ENCODE measurements at places on chromosomes 3 and 15.

- H3K36me3 ChIP-seq: peaks cover 62% of the 10 kb centered on the region
- H3K27ac ChIP-seq: peak overlapping the region; percentile 87
- H3K4me1 ChIP-seq: peaks cover 87% of the 10 kb centered on the region
Observed at GRCh38 chr15:92915766-92916435, 15.8 kb downstream of the CHD2 start.

GRCh38 chr3:149299938-149300801, 33.3 kb downstream of the TM4SF18 start:
- H3K27ac ChIP-seq: no peak overlapping the region
- no peaks in the 10 kb centered on the region for H3K4me1 ChIP-seq
- no peak overlapping the region for H3K4me3 ChIP-seq
- H3K27me3 ChIP-seq: peaks cover 32% of the 10 kb centered on the region
- no peak for ATAC-seq

GRCh38 chr3:171165983-171166382, 139.5 kb upstream of the SLC2A2 start:
- H3K4me3 ChIP-seq: no peak overlapping the region
- ATAC-seq: peak; percentile 31
- no peak overlapping the region for H3K27ac ChIP-seq
- no peaks in the 10 kb centered on the region for H3K27me3 ChIP-seq
- peaks cover 12% of the 10 kb centered on the region for H3K4me1 ChIP-seq

DNA sequence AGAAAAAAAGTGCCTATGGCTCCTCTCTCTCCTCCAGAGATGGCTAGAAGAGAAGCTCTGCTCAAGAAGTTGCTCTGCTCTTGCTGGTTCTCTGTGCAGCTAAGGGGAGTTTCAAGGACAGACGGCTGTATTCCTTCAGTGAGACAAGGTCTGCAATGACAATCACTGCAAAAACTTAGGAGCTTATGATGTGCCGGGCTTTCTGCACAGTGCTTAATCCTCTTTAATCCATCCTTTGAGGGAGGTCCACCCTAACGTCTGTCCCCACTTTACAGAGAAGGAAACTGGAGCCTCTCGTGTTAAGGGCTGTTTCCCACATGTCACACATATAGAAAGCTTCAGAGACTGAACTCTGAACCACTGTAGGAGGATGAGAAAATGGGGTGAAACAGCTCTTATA, 260.6 kb downstream of the MEX3B start:
- H3K36me3 ChIP-seq: no peaks in the 10 kb centered on the region
- H3K4me1 ChIP-seq: no peaks in the 10 kb centered on the region
- no peak overlapping the region for H3K27ac ChIP-seq
- no peak overlapping the region for H3K4me3 ChIP-seq

GRCh38 chr3:196996454-196997265, 28.0 kb upstream of the PIGZ start:
- no peak for ATAC-seq
- H3K4me3 ChIP-seq: no peak overlapping the region
- no peaks in the 10 kb centered on the region for H3K36me3 ChIP-seq
- H3K27me3 ChIP-seq: no peaks in the 10 kb centered on the region

DNA sequence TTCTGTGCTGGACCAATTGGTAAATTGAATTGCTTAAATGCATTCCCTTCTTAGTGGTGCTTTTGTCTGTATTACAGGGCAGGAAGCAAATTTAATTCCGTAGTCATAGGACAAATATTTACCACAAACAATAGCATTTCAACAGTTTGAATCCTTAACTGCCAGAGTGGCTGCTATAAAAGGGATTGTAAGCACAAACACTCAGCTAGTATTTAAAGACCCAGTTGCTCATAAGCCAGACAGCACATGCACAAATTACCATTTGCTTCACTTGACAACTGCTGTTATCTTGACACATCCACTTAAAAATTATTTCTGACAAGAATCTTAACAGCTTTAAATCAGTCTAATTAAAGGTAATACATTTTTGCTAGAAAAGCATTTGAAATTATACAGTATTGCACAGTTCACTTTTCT, 490.2 kb upstream of the ADAMTS9 start:
- no peak overlapping the region for H3K27ac ChIP-seq
- no peaks in the 10 kb centered on the region for H3K4me1 ChIP-seq

DNA sequence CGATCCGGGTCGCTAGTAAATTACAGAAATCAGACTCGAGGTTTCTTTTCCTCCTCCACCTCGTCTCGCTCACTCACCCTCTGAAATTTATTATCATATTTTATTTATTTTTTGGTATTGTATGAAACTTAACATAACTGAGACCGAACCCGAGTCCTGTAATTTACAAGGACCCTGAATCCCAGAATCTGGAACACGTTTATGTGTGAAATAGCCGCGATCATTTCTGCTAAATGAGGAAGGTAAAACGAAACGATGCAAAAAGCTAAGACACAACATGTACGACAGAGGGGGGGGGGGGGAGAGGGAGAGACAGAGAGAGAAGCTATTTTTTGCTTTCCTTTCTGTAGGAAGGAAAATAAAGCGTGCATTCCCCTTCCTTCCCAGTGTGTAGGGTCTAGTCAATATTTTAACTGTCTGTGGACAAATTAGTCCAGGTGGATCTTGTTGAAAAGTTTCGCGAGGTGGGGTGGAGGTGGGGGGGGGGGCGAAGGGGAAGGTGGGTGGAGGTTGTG, 1.6 kb downstream of the BBX start:
- peaks cover 3% of the 10 kb centered on the region for H3K36me3 ChIP-seq
- H3K27me3 ChIP-seq: no peaks in the 10 kb centered on the region
- H3K4me3 ChIP-seq: peak overlapping the region; percentile 99
- peak overlapping the region; percentile 88 for H3K27ac ChIP-seq
- H3K4me1 ChIP-seq: peaks cover 49% of the 10 kb centered on the region

DNA sequence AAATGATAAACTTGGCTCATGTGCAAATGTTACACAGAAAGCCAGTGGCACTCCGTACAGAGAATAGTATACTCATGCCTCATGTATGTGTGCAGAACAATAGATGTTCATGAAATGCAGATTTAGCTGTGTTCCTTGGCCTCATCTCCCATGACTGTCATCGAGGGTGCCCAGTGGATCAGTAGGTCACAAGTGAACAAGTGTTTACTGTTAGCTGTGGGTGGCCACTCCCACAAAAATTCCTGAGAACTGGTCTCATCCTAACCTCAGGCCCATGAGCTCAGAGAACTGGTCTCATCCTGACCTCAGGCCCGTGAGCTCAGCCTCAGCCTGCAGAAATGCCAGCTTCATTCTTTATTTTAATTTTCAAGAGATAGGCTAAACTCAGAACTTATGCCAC, 124.1 kb downstream of the GADL1 start:
- no peaks in the 10 kb centered on the region for H3K36me3 ChIP-seq
- H3K4me3 ChIP-seq: no peak overlapping the region
- peaks cover 6% of the 10 kb centered on the region for H3K4me1 ChIP-seq
- ATAC-seq: no peak
- peaks cover 20% of the 10 kb centered on the region for H3K27me3 ChIP-seq

- no peak for ATAC-seq
- no peak overlapping the region for H3K27ac ChIP-seq
- H3K27me3 ChIP-seq: no peaks in the 10 kb centered on the region
- H3K4me3 ChIP-seq: no peak overlapping the region
- peaks cover 6% of the 10 kb centered on the region for H3K4me1 ChIP-seq
Observed at GRCh38 chr3:186640473-186640818, 247 bp downstream of the FETUB start.

GRCh38 chr3:94246171-94246570, 183.3 kb downstream of the NSUN3 start:
- no peaks in the 10 kb centered on the region for H3K36me3 ChIP-seq
- H3K27me3 ChIP-seq: peaks cover 10% of the 10 kb centered on the region
- no peaks in the 10 kb centered on the region for H3K4me1 ChIP-seq
- H3K27ac ChIP-seq: no peak overlapping the region
- ATAC-seq: no peak

GRCh38 chr15:82871358-82871757, 61.9 kb downstream of the WHAMM start:
- H3K27me3 ChIP-seq: no peaks in the 10 kb centered on the region
- H3K4me3 ChIP-seq: no peak overlapping the region
- H3K27ac ChIP-seq: peak overlapping the region; percentile 1
- H3K4me1 ChIP-seq: peaks cover 23% of the 10 kb centered on the region
- H3K36me3 ChIP-seq: peaks cover 53% of the 10 kb centered on the region

- H3K4me3 ChIP-seq: no peak overlapping the region
- no peaks in the 10 kb centered on the region for H3K27me3 ChIP-seq
- ATAC-seq: no peak
- no peak overlapping the region for H3K27ac ChIP-seq
- H3K36me3 ChIP-seq: no peaks in the 10 kb centered on the region
- H3K4me1 ChIP-seq: no peaks in the 10 kb centered on the region
Observed at GRCh38 chr3:4150816-4151215, 152.4 kb upstream of the SETMAR start.

- H3K27me3 ChIP-seq: no peaks in the 10 kb centered on the region
- no peak overlapping the region for H3K27ac ChIP-seq
- peaks cover 3% of the 10 kb centered on the region for H3K36me3 ChIP-seq
Observed at GRCh38 chr15:92878593-92879053, 21.5 kb upstream of the CHD2 start.

DNA sequence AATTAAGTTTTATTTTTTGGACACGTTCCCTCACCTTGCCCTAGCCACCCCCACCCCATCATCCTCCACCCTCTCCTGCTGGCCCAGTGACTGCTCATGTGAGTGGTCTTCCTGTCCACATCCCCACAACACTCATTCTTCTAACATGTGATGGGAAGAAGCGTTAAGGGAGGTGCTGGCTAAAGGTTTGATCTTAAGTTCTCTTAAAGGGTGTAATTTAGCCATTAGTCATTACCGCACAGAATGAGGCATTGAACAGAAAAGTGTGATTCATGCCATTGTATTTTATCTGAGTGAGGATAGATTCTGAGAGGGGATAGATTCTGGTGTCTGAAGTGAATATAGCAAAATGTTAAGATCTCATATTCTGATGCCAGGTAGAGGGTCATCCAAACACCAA, 272.9 kb upstream of the TPM1 start:
- ATAC-seq: no peak
- H3K36me3 ChIP-seq: no peaks in the 10 kb centered on the region
- no peaks in the 10 kb centered on the region for H3K4me1 ChIP-seq
- H3K27me3 ChIP-seq: no peaks in the 10 kb centered on the region
- H3K4me3 ChIP-seq: no peak overlapping the region
- no peak overlapping the region for H3K27ac ChIP-seq

DNA sequence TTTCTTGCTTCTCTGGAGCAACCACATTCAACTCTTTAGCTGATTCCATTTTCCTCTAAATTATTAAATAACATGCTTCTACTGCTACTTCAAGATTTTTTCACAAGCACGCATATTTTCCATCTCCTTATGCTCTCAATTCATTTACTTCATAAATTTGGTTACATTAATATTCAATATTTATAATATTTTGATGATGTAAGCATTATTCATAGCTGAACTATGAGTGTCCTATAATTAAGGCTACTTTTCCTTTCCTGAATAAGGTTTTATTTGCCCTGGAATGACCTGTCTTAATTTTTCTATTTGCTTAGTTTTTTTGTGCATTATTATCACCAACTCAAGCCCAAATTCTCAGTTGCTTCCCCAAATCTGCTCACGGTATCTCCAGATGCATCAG, 109.4 kb upstream of the ADPGK start:
- H3K27ac ChIP-seq: no peak overlapping the region
- H3K27me3 ChIP-seq: peaks cover 55% of the 10 kb centered on the region
- no peak for ATAC-seq
- H3K4me1 ChIP-seq: no peaks in the 10 kb centered on the region
- H3K36me3 ChIP-seq: no peaks in the 10 kb centered on the region

GRCh38 chr3:107981471-107982111, 109.2 kb downstream of the CD47 start:
- peaks cover 7% of the 10 kb centered on the region for H3K4me1 ChIP-seq
- H3K4me3 ChIP-seq: no peak overlapping the region
- no peak for ATAC-seq
- no peaks in the 10 kb centered on the region for H3K27me3 ChIP-seq
- H3K27ac ChIP-seq: no peak overlapping the region

- H3K27ac ChIP-seq: no peak overlapping the region
- peaks cover 60% of the 10 kb centered on the region for H3K4me1 ChIP-seq
- H3K27me3 ChIP-seq: no peaks in the 10 kb centered on the region
Observed at GRCh38 chr15:58704155-58704865, 45.2 kb downstream of the ADAM10 start.

DNA sequence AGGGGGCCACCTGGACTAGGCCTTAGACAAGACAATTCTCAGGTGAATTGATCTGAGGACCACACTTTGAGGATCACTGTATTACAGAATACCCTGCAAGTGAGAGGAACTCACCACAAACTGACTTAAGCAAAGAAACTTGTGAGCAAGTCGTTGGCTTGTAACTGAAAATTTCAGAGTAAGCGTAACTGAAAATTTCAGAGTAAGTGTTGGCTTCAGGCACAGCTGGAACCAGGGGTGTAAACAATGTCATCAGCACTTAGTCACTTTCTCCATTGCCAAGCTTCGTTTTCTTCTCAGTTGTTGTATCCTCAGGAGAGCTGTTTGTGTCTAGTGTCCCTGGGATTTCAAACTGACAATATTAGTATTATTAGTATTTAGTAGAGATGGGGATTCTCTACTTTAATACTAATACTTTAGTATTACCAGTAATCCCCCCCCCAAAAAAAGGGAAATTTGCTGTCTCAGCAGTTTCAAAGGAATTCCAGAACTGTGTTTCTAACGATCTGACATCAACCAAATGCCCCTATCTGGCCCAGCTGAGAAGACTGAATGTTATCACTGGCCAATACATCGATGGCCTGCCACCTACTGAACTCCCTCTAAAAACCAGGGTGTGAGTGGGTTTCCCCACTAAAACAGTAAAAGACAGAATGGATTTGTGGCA, 474.4 kb downstream of the NTRK3 start:
- H3K4me1 ChIP-seq: no peaks in the 10 kb centered on the region
- no peak overlapping the region for H3K4me3 ChIP-seq
- no peak for ATAC-seq

DNA sequence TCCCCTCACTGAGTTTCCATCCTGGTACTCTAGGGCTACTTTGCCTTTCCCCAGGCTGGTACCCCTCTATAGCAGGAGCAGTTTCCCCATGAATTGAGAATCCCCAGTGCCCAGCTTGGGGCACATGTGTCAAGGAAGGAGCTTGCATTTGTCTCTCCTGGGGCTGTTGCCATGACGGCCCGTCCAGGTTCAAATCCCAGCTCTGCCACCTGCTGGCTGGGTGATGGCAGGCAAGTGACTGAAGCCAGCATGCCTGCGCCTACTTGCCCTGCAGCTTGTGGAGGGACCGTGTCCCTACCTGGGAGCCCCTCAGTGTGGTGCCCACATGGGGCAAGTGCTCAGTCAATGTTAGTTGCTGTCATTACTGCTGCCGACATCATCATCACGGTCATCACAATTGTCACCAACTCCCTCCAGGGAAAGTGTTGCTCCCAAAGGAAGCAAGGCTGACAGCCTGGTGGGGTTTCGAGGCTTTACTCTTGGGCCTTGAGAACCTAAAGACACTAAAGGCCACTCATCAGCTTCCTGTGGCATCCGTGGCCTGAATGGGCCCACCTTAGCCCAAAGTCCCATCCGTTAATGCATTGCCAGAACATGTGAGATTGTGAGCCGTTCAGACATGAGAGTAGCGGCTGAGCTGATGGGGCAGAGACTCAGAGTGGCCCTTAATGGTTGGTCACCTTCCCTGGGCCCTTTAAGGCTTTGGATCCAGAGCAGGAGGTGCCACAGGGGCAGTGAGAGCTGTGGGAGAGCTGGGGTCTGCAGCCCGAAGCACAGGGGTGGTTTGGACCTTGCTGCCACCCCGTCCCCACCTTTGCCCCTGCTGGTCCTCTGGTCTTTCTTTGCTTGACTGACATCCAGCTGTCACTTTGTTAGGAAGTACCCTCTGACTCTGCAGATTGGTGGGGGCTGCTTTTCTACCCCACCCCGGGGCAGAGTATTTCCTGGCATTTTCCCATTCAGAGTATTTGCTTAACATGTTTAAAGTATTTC, 144.4 kb downstream of the DNAJB8 start:
- no peaks in the 10 kb centered on the region for H3K27me3 ChIP-seq
- H3K4me1 ChIP-seq: no peaks in the 10 kb centered on the region
- ATAC-seq: no peak
- H3K36me3 ChIP-seq: peaks cover 34% of the 10 kb centered on the region
- H3K4me3 ChIP-seq: no peak overlapping the region
